Peyer's patch (tissue), 4 donors: ENCODE measurements at places on chromosomes 2 and 18. TPM values are rescaled to one million over a fixed set of nuclear protein-coding genes. Genes with fewer than 3 reads are reported as not detected.

The UGT1A10 gene
- 168 TPM for total RNA-seq

- H3K27me3 ChIP-seq, result peaks cover 19% of the 10 kb centered on the region
- H3K27ac ChIP-seq, result no peak overlapping the region
- peak overlapping the region; percentile 64 for H3K4me3 ChIP-seq
- H3K36me3 ChIP-seq, result no peaks in the 10 kb centered on the region
- no peaks in the 10 kb centered on the region for H3K4me1 ChIP-seq
- no peak for DNase-seq
Measured at GRCh38 chr2:221571025-221571550, 1.0 kb downstream of the EPHA4 start.

The REG3G gene
- not detected for total RNA-seq

DNA sequence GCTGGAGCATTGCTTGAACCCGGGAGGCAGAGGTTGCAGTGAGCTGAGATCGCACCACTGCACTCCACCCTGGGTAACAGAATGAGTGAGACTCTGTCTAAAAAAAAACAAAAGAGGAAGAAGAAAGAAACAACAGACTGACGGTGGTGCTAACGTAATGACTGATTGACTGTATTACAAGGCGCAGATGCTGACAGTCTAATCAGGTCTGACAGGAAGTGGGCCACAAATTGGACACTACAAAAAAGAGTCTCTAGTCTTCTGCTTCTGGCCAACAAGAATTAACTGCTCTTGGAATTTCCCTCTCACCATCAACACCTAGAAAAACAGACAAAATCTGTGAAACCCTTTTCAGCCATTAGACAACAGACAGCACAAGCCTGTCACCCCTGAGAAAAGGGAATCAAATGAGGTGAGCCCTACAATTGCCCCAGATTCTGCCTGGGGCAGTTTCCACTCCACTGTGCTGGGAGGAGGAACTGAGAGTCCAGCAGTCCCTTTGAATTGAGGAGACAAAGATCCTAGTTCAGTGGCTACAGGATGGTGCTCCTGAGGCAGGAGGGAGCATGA, 43.3 kb downstream of the SNED1 start:
- H3K4me3 ChIP-seq, result no peak overlapping the region
- no peaks in the 10 kb centered on the region for H3K36me3 ChIP-seq
- peak; percentile 45 for DNase-seq
- H3K27ac ChIP-seq, result no peak overlapping the region
- H3K4me1 ChIP-seq, result no peaks in the 10 kb centered on the region

The MEP1B gene
- 1,014 TPM for total RNA-seq

DNA sequence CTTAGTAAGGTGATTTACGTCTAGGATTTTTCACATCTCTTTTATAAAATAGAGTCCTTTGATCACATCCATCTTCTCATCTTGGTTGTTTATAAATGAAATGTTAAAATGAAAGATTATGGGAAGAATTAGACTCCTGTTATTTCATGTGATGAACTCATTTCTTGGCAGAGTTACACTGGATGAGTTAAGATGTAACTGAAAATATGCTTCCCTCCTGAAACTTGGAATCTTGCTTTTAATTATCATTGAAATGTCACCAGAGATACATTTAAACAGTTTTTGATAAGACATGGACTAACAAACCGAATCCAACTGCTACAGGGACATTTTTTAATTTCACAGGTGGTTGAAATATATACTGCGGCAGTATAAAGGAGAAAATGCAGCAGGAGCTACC, 274.0 kb downstream of the DLGAP1 start:
- no peaks in the 10 kb centered on the region for H3K27me3 ChIP-seq
- no peaks in the 10 kb centered on the region for H3K4me1 ChIP-seq
- no peak for DNase-seq
- no peak overlapping the region for H3K27ac ChIP-seq
- H3K4me3 ChIP-seq, result no peak overlapping the region

- no peak for DNase-seq
- H3K36me3 ChIP-seq, result no peaks in the 10 kb centered on the region
- H3K4me3 ChIP-seq, result no peak overlapping the region
- H3K27me3 ChIP-seq, result no peaks in the 10 kb centered on the region
- H3K4me1 ChIP-seq, result peaks cover 12% of the 10 kb centered on the region
Measured at GRCh38 chr2:60353863-60354262, 199.6 kb downstream of the BCL11A start.

GRCh38 chr2:119429225-119429981, 2.3 kb upstream of the TMEM37 start:
- H3K27me3 ChIP-seq, result no peaks in the 10 kb centered on the region
- H3K36me3 ChIP-seq, result peaks cover 3% of the 10 kb centered on the region
- H3K4me1 ChIP-seq, result no peaks in the 10 kb centered on the region
- no peak for DNase-seq
- H3K27ac ChIP-seq, result peak overlapping the region; percentile 92

DNA sequence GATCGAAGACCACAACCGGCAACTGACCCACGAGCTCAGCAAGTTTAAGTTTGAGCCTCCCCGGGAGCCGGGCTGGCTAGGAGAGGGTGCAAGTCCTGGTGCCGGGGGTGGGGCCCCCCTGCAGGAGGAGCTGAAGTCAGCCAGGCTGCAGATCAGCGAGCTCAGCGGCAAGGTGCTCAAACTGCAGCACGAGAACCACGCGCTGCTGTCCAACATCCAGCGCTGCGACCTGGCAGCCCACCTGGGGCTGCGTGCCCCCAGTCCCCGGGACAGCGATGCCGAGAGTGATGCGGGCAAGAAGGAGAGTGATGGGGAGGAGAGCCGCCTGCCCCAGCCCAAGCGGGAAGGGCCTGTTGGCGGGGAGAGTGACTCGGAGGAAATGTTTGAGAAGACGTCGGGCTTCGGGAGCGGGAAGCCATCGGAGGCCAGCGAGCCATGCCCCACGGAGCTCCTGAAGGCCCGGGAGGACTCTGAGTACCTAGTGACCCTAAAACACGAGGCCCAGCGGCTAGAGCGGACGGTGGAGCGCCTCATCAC, 78.7 kb downstream of the MTCL1 start:
- no peak for DNase-seq
- no peaks in the 10 kb centered on the region for H3K36me3 ChIP-seq
- no peak overlapping the region for H3K4me3 ChIP-seq
- H3K27me3 ChIP-seq, result no peaks in the 10 kb centered on the region

- DNase-seq, result no peak
- H3K36me3 ChIP-seq, result no peaks in the 10 kb centered on the region
- peaks cover 6% of the 10 kb centered on the region for H3K4me1 ChIP-seq
- H3K27ac ChIP-seq, result no peak overlapping the region
- no peaks in the 10 kb centered on the region for H3K27me3 ChIP-seq
- H3K4me3 ChIP-seq, result no peak overlapping the region
Measured at GRCh38 chr2:18971628-18972027, 382.3 kb upstream of the NT5C1B start.

DNA sequence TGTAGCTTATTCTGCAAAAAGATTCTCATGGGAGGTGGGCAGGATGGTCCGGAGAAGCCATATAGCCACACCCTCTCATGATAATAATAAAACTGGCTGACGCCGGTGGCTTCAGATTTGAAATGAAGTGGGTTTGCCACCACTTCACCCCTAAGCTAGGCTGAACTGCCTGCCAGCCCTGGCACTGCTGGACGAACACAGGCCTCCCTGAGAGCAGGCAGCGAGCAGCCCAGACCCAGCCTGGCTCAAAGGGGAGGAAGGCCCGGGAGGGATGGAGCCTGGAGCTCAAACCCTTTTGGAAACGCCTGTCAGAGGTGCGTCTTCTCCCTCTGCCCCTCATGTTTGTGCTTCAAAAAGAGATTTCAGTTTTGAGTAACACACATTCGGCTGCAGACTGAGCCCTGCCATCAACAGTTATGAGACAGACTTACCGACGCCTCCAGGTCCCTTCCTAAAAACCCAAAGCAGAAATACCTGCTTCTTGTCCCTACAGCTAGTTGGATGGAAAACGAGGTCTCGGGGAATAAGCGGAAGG, 71.1 kb upstream of the HPCAL1 start:
- DNase-seq, result peak; percentile 31
- no peaks in the 10 kb centered on the region for H3K36me3 ChIP-seq
- no peaks in the 10 kb centered on the region for H3K27me3 ChIP-seq

The ADD2 gene
- total RNA-seq, result 14.0 TPM

- no peaks in the 10 kb centered on the region for H3K36me3 ChIP-seq
- H3K4me3 ChIP-seq, result no peak overlapping the region
- H3K27me3 ChIP-seq, result no peaks in the 10 kb centered on the region
- no peak overlapping the region for H3K27ac ChIP-seq
- DNase-seq, result no peak
Measured at GRCh38 chr2:135954020-135954601, 31.3 kb downstream of the DARS1 start.

The COL4A3 gene
- 67.7 TPM for total RNA-seq

DNA sequence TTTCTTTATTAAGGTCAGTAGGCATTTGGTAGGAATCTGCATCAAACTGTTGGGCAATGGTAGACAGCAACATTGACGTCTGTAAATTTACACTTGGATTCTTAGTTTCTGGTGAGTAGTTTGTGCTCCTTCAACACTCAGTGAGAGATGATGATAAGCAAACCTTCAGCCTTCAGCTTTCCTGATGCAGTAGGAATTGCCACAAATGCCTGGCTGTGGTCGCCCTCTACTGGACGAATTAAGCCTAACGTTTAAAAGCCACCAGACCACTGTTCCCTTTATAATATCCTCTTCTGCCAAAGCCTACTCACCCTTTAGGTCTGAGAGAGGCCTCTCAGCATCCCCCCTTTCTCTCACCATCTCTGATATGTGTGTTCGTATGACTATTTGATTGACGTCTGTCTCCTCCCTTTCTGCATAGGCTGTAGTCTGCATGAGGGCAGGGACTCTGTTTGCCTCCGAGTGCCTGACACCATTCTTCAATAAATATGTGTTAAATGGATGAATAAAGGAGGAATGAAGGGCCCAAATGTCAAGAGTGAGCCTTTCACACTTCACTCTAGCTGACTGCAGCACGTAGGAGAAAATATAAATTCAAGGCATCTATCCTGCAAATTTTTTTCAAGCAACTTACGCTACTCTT, 47.0 kb upstream of the PLEKHM3 start:
- DNase-seq, result no peak
- no peak overlapping the region for H3K4me3 ChIP-seq
- H3K27me3 ChIP-seq, result no peaks in the 10 kb centered on the region
- H3K36me3 ChIP-seq, result no peaks in the 10 kb centered on the region

- no peak overlapping the region for H3K27ac ChIP-seq
- no peaks in the 10 kb centered on the region for H3K36me3 ChIP-seq
- H3K4me1 ChIP-seq, result no peaks in the 10 kb centered on the region
- no peak for DNase-seq
Measured at GRCh38 chr2:64792300-64792699, 138.6 kb upstream of the SERTAD2 start.

The SKOR2 gene
- total RNA-seq, result not detected

DNA sequence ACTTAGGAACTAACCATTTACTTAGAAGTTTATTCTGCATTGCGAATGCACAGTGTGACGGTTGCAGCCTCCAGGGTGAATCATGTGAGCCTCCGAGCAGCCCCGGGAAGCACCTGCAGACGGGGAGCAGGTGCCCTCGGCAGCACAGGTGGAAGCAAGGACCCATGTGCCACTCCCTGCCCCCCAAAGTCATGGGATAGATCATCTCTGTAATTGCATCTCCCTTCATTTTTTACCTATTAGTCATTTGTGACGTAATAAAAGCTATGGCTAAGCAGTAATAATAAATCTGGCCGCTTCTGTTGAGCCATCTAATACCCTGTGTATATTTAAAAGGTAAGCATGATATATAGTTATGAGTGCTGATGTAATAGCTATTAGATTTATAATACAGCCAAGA, 97.2 kb downstream of the PTGR3 start:
- no peaks in the 10 kb centered on the region for H3K36me3 ChIP-seq
- DNase-seq, result peak; percentile 44
- H3K27ac ChIP-seq, result no peak overlapping the region

The KCNE4 gene
- 0.35 TPM for total RNA-seq

- no peaks in the 10 kb centered on the region for H3K36me3 ChIP-seq
- no peaks in the 10 kb centered on the region for H3K27me3 ChIP-seq
- no peak overlapping the region for H3K4me3 ChIP-seq
- H3K4me1 ChIP-seq, result peaks cover 8% of the 10 kb centered on the region
- H3K27ac ChIP-seq, result no peak overlapping the region
Measured at GRCh38 chr2:173555833-173556232, 201.2 kb downstream of the CDCA7 start.

- H3K36me3 ChIP-seq, result no peaks in the 10 kb centered on the region
- no peaks in the 10 kb centered on the region for H3K4me1 ChIP-seq
- no peak for DNase-seq
- H3K4me3 ChIP-seq, result peak overlapping the region; percentile 85
- H3K27me3 ChIP-seq, result no peaks in the 10 kb centered on the region
- H3K27ac ChIP-seq, result peak overlapping the region; percentile 88
Measured at GRCh38 chr2:208253600-208254117, 1.2 kb downstream of the IDH1 start.

GRCh38 chr2:41779888-41780287, 267.9 kb upstream of the PKDCC start:
- H3K4me1 ChIP-seq, result no peaks in the 10 kb centered on the region
- no peaks in the 10 kb centered on the region for H3K27me3 ChIP-seq
- no peak overlapping the region for H3K4me3 ChIP-seq

GRCh38 chr2:48715042-48715899, 40.3 kb downstream of the LHCGR start:
- H3K36me3 ChIP-seq, result no peaks in the 10 kb centered on the region
- H3K27ac ChIP-seq, result no peak overlapping the region
- no peak overlapping the region for H3K4me3 ChIP-seq
- no peak for DNase-seq

- H3K4me1 ChIP-seq, result no peaks in the 10 kb centered on the region
- H3K27ac ChIP-seq, result no peak overlapping the region
- H3K36me3 ChIP-seq, result no peaks in the 10 kb centered on the region
- DNase-seq, result no peak
- H3K4me3 ChIP-seq, result no peak overlapping the region
- H3K27me3 ChIP-seq, result no peaks in the 10 kb centered on the region
Measured at GRCh38 chr2:175442441-175442840, 260.9 kb upstream of the ATP5MC3 start.

- no peak overlapping the region for H3K27ac ChIP-seq
- H3K36me3 ChIP-seq, result no peaks in the 10 kb centered on the region
- no peak for DNase-seq
- no peaks in the 10 kb centered on the region for H3K27me3 ChIP-seq
- no peak overlapping the region for H3K4me3 ChIP-seq
Measured at GRCh38 chr2:185638771-185639170, 99.8 kb upstream of the FSIP2 start.

DNA sequence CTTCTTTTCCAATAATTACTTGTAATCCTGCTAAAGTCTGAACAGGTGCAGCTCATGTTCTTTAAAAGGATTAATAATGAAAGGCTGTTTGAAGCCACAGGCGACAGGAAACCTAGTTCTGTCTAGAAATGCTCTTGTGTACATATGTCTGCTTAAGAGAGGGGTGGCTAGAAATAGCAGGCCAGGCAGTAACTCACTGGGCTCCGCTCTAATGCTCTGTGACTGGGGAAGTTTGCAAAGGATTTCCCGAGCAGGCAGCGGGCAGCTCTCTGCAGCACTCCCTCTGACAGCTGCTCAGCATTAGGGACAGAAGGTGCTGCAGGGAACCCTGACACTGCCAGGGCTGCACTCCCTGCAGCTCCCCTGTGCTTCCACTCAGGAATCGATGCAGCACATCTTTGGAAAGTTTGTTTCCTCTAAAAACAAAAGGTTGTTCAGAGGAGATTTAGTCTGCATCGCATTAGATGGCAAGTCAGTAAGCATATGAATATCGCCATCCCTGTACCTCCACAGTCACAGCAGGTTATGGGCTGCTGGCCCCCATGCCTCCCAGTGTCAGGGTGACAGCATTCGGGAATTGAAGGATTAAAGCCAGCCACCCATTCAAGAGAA, 33.1 kb upstream of the TTC39C start:
- DNase-seq, result no peak
- H3K4me3 ChIP-seq, result no peak overlapping the region
- no peaks in the 10 kb centered on the region for H3K4me1 ChIP-seq
- H3K27me3 ChIP-seq, result no peaks in the 10 kb centered on the region
- H3K36me3 ChIP-seq, result no peaks in the 10 kb centered on the region

The OTOF gene
- total RNA-seq, result not detected

The DQX1 gene
- 14.0 TPM for total RNA-seq

- H3K36me3 ChIP-seq, result no peaks in the 10 kb centered on the region
- no peak for DNase-seq
- H3K4me3 ChIP-seq, result no peak overlapping the region
Measured at GRCh38 chr2:101480764-101481163, 5.9 kb upstream of the RFX8 start.
